ENCODE measurements at places on chromosomes 1 and 21.

DNA sequence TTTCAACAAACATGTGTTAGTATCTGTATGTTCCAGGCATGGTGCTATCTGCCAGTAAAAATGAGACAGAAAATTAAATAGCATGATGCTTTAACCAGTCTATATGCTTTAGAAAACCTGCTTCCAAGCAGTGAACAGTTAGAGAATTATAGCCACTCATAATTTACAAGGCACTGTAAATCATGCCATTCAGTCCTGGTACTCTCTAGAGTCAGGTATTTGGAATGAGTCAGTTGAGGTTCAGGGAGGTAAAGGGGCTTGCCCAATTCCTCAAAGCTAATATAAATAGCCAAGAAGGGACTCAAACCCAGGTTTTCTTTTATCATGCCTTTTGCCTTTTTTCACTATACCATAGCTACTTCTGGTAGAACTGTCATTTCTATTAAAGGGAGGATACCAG, 184.4 kb downstream of the NFIA start:
- no peak for DNase-seq

DNA sequence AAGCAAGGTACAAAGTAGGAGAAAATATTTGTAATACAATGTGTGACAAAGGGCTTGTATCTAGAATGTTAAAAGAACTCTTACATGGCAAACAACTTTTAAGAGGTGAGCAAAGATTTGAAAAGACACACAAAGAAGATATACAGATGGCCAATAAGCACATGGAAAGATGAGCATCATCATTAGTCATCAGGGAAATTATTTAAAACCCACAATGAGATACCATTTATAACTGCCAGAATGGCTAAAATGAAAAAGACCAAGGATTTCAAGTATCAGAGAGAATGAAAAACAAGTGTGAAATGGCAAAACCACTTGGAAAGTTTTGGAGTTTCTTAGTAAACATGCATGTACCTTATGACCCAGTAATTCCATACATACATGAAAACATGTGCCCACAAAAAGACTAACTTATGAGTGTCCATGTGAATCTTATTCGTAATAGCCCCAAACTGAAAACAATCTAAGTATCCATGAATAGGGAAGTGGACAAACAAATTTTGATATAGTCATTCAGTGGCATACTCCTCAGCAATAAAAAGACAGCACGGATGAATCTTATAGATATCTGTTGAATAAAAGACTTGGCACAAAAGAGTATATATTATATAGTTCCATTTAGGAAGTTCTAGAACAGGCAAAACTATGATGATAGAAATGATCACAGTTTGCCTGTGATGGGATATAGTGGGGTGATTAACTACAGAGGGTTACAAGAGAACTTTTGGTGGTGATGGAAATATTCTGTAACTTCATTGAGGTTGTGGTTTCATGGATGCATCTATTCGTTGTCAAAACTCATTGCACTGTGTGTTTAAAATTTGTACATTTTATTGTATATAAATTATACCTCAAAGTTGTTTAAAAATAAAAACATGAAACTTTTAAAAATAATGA, 82.0 kb downstream of the DISP1 start:
- DNase-seq: no peak

DNA sequence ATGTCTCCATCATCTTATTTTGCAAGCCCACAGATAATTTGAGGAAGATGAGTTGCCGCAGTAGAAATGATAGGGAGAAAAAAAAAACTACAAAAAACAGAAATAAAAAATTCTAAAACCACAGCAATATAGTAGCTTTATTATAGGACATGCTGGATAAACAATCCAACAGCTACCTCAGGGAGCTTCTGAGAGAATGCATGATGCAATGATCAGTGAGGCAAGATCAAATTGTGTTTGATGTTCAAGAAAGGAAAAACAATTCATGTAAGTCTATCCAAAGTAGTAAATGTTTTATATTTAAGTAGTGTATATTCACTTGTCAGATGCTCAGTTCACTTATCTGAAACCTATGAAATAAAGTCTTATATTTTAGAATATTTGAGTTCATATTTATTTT, 6.7 kb downstream of the CR1L start:
- no peak for DNase-seq

- DNase-seq: no peak
These were observed 573.0 kb downstream of the ADGRL2 start for GRCh38 chr1:82373710-82374109.

DNA sequence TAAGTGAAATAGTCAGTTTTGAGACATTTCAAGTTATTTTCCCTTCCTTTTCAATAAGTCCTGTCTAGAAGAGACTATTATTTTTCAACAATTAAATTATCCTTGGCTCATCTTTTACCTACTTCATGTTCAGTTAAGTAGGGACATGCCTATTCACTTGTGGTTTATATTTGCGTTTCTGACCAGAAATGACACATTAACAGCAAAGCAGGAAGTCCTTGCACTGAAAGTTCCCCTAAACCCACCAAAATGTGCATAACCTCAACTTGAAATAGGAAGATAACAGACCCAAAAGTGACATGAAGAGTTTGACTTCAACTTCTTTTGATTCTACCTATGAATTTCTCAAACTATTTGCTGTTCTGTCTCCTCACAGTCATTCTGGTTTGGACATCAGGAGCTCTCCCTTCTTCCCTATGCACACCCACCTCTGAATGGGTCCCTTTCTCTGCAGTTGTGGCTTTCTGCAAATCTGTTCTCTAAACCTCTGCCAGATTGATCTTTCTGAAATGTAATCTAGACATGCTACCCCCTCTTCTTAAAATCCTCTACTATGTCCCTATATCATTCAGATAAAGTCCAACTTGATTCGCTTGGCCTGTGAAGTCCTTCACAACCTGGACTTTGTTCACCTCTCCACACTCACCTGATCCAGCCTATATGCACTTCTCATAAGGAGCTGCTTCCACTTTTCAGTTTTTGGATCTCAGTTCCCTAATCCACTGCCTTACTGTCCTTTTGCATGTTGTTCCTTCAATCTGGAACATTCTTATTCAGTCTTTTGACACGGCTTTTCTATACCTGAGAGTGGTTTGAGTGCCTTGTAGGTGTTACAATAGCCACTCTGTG, 661.5 kb upstream of the ADGRL4 start:
- no peak for DNase-seq

- DNase-seq: no peak
These were observed 319.2 kb upstream of the SPAG17 start for GRCh38 chr1:118504221-118504644.

DNA sequence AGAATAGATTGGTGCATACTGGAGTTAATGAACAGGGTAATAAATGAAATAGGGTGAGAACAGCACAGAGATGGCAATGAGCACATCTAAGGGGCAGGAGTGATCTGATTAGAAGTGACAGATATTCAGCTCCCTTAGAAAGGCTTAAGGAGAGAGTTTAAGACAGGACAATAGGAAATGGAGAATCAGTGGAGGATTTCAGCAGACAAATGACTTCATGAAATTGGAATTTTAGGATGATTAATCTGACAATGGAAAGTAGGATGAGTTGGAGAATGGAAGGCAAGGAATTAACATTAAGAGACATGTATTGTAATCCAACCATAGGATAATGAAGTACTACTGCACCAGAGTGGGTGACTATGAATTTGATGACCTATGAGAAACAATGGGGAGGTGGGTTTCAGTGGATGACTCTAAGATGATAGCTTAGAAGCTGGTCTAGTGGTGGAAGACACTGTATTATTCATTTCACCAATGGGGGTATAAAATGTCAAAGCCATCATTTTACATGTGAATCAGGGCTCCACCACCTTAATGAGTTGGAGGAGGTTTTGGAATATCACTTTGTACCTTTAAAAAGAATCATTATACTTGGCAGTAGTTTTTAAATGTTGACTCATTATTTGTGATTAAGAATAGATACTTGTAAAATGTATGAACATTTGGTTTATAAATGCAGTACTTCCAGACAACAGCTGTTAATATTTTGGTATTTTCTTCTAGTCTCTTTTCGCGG, 139.1 kb downstream of the PLA2G4A start:
- DNase-seq: no peak

- no peak for DNase-seq
These were observed 6.9 kb upstream of the SLC45A3 start for GRCh38 chr1:205687242-205687641.

GRCh38 chr1:220826729-220827128, 40.0 kb downstream of the MTARC1 start:
- no peak for DNase-seq

DNA sequence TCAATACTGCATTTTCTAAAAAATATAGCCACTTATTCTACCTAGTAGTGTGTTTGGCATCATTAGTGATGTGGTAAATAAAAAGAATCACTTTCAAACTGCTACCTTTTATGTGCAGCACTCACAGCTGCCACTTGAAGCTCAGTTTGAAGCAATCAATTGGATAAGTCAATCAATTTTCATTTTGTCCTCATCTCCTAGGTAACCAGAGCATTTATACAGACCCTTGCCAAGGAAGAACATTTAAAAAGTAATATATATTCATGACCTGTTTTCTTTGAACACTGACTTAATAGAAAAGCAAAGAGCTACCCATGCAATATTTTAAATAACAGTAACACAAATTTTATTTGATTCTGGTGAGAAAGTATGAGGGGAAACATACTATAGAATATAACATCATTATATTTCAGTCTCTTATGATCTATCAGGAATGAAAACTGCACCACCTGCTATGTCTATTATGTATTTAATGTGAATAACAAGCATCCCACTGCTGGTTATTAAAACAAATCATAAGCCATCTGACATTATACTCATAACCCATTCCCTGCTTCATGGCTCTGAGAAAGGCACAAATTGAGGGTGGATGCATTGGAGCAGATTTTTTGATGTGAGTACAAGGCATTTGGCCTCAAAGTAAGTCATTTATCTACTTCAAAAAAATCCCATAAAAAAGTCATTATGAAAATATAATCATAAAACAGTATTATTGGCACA, 168.4 kb upstream of the C21orf91 start:
- no peak for DNase-seq

GRCh38 chr1:248622570-248623001, 12.3 kb downstream of the OR2T11 start:
- DNase-seq: no peak

Data from H9 (cell line).